NCI-H2029 treated with DMSO at 0.1 percent for 48 hours (cell line): ENCODE measurements at places on chromosomes 6 and 20.

DNA sequence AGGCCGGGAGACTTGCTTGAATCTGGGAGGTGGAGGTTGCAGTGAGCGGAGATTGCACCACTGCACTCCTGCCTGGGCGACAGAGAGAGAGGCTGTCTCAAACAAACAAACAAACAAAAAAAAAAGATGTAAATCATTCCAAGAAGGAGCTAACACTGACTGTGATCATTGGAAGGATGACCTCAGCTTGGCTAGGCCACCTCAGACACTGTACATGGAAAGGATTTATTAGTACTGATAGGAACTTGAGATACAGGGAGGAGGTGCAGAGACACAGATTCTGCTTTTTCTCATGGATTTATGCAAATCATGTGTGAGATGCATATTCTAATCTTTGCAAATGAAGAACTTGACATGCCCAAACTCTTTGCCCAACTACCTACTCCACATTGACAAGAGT lies 293.6 kb downstream of the HIVEP2 start:
- DNase-seq: no peak

GRCh38 chr6:135251498-135252441 lies 70.7 kb downstream of the MYB start:
- peak; percentile 82 for DNase-seq

DNA sequence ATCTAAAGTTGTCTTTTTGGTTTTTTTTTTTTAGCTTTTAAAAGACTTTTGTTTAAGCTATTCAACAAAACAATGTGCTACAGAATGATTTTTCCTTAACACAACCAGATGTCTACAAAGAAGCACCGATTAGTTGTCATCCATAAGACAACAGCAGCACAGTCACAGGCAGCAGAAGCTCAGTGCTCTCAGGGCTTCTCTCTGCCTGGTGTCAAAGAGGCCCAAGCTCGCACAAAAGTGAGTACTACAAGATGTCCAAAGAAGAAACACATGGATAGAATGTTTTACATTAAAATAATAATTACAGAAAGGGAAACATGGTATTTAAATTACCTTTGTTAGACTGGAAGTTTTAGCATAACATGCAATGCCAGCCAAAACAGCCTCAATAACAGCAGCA lies 81.6 kb downstream of the DNAAF9 start:
- no peak for DNase-seq

DNA sequence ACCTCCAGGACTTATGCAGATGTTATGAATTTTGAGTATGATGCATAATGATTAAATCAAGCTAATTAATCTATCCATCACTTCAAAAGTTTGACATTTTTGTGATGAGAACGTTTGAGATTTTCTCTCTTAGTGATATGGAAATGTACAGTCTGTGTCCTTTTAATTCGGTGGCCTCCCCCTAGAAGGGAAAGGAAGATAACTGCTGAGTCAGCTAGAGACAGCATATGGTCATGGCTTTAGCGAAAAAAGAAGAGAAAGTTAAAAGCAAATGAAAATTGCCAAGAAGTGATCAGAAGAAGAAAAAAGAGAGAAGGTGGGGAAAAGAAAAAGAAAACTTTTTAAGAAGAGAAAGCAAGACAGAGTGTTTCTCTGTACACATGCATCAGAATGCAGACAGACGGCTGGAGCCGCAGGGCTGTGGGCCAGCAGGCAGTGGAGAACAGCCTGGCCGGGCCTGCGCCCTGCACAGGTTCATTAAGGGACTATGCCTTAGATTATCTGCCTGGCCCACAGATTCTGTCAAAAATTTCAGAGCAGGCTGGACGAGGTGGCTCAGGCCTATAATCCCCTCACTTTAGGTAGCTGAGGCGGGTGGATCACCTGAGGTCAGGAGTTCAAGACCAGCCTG lies 7.7 kb downstream of the PRR18 start:
- DNase-seq: no peak

DNA sequence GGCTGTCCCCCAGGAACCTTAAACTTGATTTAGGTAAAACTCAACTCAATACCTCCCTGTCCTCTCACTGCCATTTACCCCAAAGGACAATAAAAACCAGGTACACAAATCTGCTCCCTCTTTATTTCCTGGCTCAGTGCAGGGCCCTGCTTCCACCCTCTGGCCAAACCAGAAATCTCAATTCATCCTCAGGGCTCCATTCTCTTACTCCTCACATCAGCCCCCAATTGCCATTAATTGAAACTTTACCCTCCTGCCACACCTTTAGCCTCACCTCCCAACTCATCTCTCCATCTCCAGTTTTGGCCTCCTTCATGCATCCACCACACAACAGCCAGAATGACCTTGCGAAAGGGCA lies 10.5 kb downstream of the ZBTB2 start:
- DNase-seq: no peak

GRCh38 chr6:21131406-21131805 lies 462.1 kb upstream of the SOX4 start:
- no peak for DNase-seq

- DNase-seq: no peak
Measured at GRCh38 chr20:18133962-18134361, 3.7 kb upstream of the KAT14 start.

GRCh38 chr6:166488701-166489100 lies 97.8 kb downstream of the RAMACL start:
- DNase-seq: no peak

DNA sequence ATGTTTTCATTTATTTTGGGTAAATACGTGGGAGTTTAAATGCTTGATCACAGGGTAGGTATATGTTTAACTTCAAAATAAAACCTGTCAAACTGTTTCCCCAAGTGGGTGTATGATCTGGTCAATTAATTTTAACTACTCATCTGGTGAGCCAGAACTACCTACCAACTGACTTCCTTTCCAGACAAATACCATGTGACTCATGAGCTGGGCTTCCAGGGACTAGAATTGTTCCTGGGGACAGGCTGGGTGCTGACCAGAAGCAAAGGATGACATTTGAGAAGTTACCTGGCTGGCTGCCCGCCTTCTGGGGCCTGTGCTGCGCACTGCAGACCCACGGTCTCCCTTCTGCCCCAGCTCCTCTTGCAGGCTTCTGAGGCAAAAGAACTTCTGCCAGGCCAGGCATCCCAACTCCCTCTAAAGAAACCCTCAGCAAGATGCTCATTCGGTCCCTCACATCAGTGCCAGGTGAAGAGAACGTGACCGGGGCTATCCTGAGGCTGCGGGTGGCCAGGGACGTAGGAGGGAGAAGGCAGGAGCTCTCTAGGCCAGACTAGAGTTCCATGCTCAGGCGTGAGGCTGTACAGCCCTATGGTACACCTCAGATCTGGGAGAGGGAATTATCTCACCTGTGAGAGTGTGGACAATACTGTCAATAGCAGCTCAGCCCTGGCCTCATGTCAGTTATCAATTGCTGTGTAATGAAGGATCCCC lies 103.6 kb downstream of the JPH2 start:
- DNase-seq: peak; percentile 63

GRCh38 chr20:348972-349841 lies 2.3 kb downstream of the NRSN2 start:
- DNase-seq: no peak

DNA sequence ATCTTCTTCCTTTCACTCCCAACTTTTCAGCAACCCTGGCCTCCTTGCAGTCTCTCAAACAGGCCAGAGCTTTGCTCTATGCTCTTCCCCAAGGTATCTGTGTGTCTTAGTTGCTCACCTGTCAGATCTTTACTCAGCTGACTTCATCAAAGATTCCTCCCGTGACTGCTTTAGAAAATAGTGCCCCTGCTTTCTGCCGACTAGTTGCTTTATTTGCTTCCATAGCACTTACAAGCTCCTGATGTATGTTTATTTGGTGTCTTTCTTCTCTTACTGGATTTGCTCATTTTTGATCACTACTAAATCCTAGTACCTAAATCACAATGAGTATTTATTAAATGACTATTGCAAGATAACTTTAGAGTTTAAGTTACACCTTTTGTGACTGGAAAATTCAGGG lies 5.9 kb downstream of the NDUFAF5 start:
- no peak for DNase-seq

- DNase-seq: no peak
Measured at GRCh38 chr6:114816678-114817077, 473.9 kb upstream of the HS3ST5 start.

DNA sequence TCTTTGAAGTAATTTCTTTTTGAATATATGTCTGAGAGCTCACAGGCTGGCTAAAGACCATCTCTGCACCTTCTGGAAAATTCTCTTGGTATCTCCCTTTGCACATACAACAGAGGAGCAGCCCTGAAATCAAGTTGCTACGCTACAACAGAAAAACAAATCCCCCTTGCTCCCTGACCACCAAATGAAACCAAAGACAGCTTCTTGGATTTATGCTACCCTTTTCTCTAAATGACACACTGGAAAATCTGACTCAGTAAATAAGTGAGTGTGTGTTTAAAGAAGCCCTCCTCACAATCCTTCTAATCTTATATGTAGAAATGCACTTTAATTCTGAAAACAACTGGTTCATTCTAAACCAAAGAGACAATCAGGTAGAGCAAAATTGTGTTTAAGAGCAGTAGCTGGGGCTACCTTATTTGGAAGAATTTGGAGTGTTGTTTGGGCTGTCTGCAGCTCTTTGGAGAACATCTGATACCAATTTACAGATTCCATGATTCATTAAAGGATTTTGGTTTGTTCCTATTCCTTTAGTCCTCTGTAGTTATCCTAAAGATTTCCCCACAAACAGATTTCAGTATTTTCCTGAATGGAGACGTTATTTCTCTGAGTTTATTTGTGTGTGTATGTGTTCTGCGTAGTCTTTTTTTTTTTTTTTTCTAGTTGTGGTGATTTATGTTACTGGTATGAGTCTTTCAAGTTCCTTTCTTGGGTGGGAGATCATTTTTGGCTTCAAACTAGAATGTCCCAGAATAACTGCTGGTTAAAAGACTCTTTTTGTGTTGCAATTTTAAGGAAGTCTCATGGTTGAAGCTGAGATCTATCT lies 36.4 kb upstream of the UTRN start:
- DNase-seq: no peak

- DNase-seq: no peak
Measured at GRCh38 chr6:159094444-159095252, 49.9 kb upstream of the TAGAP start.

DNA sequence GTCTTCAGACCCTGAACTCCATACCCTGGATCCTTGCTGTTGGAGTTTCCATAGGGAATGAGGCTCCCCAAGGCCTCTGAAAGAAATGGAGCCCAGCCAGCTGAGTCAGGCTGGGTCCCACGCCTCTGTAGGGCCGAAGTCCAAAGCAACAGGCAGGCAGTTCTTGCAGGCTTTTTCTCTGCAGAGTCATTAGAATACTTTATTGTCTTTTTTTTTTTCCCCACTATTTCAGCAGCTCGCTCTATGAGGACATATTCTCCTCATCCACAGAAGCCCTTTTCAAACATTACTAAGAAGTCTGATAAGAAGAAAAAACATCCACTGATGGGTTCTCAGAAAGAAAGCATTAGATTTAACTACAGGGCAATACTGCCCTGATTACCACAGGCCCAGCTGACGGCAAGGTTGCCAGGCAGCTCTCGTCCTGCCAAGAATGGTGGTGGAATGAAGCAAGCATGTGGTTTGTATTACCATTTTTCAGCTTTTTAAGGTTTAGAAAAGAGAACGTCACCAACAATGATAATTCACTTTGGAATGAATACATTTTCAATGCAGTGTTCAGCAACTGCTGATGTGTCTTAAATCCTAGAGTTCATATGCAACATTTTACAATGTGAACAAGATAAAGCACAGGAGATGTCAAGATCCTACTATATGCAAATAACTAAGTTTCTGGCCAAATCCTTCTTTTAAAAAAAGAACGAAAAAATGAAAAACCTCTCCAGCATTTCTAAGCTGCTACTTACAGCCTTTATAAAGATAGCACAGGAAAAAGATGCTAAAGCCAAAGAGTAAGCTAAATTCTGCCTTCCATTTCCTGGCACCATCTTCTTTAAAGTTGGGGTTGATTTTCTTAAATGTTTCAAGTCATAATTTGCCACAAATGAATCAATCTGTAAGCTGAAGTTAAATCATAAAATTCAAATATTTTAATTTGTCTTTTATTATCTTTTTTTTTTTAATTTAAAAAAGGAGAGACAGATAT lies 223.6 kb upstream of the CITED2 start:
- DNase-seq: no peak

DNA sequence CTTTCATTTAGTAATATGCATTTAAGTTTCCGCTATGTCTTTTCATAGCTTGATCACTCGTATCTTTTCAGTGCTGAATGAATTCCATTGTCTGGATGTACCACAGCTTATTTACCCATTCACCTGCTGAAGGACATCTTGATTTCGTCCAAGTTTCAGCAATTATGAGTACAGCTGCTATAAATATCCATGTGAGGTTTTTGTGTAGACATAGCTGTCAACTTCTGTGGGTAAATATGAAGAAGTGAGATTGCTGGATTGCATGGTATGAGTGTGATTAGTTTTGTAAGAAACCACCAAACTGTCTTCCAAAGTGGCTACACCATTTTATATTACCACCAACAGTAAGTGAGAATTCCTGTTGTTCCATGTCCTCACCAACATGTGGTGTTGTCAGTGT lies 79.2 kb upstream of the STMND1 start:
- no peak for DNase-seq

- DNase-seq: no peak
Measured at GRCh38 chr6:170184316-170184715, 106.6 kb downstream of the DLL1 start.

DNA sequence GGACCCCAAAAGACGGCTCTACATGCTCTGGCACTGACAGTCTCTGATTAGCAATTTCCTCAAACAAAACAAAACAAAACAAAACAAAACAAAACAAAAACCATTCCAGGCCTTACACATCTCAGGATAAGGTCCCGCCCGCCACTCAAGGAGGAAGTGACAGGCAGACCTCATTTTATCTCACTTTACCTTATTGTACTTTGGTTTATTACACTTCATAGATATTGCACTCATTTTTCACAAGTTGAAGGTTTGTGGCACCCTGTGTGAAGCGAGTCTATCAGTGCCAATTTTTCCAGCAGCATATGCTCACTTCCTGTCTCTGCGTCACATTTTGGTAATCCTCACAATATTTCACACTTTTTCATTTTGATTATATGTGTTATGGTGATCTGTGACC lies 15.2 kb downstream of the ZBP1 start:
- DNase-seq: no peak

DNA sequence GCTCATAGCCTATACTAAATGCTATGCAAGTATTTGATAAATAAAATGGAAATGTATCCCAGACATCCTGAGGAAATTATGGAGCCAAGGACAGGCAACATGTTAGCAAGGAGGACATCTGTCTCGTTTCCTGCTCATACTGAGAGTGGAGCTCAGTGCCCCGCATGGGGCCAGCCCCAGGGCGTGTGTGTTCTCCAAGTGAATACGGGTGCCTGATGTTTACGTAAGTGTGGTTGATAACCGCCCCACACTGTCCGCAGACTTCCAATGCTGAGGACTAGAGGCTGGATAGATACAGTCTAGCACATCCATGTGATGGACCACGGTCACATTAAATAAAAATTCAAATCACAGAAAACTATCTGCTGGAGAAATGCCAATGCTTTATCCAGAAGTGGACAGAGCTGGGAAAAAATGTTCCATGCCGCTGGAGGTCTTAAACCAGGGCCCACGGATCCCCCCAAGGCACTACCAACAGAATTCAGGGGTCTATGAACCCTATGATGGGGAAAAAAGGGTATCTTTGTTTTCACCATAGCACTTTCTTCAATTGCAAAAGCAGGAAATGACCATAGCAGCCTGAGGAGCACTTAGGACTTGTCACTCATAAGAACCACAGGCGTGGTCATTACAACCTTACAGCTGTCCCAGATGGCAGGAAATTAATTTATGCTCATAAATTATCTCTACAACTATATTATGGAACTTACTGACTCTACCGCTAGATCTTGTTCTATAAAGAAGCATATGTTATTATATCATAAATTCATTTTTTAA lies 24.9 kb downstream of the TGM2 start:
- peak; percentile 10 for DNase-seq

GRCh38 chr20:21294755-21295154 lies 8.4 kb upstream of the XRN2 start:
- DNase-seq: no peak
